CD4-positive, alpha-beta T cell treated with Interleukin-15 for 1 hour (primary cell): ENCODE measurements at places on chromosomes 2 and 18.

DNA sequence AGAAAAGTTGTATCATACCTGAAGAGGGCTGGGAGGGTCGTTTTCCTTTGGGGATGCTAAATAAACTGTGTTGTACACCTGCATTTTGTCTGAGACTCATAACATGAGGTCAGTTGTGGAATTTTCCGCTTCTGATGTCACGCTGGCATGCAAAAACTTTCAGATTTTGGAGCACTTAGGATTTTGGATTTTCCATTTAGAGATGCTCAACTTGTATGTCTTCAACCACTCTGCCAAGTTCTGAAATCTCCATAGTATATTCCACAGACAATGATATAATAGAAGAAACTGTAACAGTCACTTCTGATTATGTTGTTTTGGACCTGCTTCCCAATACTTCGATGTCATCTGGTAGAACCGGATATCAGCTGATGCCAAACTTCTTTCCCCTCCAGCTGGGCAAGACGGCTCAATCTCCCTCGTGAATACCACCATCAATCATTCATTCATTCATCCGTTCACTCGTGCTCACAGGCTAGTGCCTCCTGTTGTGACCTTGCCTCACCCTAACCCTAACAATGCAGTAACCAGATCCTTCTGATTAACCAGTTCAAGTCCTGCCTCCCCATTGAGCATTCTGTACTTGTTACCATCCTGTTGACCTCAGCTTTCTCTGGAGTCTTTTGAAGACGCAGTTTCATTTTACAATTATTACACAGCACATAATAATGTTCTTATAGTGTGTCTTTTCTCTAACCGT is 5.3 kb upstream of the PLEKHH2 start:
- no peak for DNase-seq

- no peak for DNase-seq
Observed at GRCh38 chr2:200406379-200406778, 99.9 kb downstream of the SPATS2L start.

GRCh38 chr18:55139836-55140235 is 180.6 kb upstream of the CCDC68 start:
- no peak for DNase-seq

- peak; percentile 70 for DNase-seq
Observed at GRCh38 chr18:10400534-10401307, 53.7 kb upstream of the APCDD1 start.
